ENCODE measurements at places on chromosomes 3 and 15.

GRCh38 chr3:126004692-126005091 is 35.7 kb downstream of the ROPN1B start:
- DNase-seq = no peak

- no peak for DNase-seq
These were observed 1.2 kb downstream of the GPR176 start for GRCh38 chr15:39918688-39919385.

DNA sequence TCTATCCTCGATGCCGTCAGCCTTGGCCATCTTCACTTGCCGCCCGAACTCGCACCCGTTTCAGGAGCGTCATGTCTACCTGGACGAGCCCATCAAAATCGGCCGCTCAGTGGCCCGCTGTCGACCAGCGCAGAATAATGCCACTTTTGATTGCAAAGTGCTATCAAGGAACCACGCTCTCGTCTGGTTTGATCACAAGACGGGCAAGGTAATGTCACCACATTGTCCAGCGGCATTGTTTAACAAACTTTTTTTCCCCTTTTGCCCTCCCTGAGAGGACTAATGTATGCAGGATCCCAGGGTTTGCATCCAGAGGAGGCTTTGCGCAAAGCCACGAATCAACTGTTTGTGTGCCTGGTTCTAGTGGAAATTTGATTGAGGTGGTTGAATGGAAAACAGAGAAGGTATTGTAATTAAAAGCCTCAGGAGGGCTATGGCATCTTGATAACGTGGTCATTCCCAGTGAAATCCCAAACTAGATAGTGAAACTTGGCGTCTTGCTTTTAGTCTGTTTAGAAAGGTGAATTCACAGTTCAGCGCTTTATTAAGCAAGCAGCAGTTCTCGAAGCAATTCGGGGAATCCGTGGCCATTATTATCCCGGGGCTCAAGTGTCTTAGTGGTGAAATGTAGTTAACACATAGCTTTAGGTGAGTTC is 1.7 kb downstream of the SLMAP start:
- DNase-seq = no peak

DNA sequence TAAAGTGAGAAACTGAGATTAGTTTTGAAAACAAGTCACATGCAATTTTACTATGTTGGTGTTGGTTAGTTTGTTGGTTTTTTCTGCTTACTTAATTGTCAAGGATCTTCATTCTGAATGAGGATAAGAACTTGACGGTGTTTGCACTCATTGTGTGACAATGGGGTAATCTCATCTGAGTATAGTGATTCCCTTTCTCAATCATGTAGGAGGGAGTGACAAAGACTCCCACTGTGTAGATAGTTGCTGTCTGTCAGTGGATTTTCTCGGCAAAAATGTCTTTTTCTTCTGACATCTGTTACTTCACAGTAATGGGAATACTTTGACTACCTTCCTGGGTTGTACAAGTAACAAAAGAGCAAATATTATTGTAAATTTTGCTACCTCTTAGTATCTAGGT is 23.5 kb downstream of the KCNH8 start:
- no peak for DNase-seq

DNA sequence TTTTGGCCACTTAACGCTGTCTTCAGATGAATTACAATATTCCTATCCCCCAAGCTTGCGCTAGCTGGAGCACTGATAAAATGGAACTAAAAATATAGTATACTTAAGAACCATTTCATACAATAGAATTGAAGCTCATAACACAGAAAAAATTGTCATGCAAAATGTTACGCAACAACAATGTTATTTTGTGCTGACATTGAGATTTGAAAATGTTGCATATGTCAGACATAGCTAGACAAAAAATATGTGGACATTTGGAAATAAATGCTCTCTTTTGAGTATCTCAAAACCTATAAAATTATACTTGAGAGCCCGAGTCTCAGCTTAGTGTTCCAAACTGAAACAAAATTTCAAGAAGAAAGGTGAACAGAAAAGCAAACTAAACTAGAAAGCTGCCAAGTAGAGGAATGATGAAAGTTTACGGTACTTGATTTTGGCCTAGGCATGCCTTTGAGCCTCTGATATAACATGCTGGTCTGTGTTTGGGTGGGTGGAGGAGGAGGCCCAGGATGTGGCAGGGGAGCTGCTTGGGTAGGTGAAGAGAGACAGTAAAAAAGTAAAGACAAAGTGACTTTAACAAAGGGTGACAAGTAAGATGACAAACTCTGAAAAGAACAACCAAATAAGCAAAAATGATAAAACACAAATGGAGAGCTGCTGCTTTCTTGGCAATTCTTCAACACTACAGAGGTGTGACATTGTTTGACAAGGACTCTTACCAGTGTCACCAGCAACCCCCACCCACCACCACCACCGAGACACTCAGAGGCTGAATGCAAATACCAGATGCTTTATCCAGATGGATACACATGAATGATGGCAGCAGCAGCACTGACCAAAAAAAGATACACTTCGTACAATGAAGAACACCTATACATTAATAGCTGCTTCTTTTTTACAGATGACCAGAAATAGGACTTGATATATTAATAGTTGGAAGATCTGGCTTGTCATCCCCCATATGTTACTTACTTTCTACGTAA is 129.3 kb upstream of the FEZF2 start:
- no peak for DNase-seq

- DNase-seq = no peak
These were observed 32.8 kb downstream of the RIOX2 start for GRCh38 chr3:97939401-97939800.

GRCh38 chr3:37171144-37171543 is 3.2 kb downstream of the LRRFIP2 start:
- no peak for DNase-seq

GRCh38 chr3:17709236-17709810 is 33.1 kb downstream of the TBC1D5 start:
- no peak for DNase-seq

DNA sequence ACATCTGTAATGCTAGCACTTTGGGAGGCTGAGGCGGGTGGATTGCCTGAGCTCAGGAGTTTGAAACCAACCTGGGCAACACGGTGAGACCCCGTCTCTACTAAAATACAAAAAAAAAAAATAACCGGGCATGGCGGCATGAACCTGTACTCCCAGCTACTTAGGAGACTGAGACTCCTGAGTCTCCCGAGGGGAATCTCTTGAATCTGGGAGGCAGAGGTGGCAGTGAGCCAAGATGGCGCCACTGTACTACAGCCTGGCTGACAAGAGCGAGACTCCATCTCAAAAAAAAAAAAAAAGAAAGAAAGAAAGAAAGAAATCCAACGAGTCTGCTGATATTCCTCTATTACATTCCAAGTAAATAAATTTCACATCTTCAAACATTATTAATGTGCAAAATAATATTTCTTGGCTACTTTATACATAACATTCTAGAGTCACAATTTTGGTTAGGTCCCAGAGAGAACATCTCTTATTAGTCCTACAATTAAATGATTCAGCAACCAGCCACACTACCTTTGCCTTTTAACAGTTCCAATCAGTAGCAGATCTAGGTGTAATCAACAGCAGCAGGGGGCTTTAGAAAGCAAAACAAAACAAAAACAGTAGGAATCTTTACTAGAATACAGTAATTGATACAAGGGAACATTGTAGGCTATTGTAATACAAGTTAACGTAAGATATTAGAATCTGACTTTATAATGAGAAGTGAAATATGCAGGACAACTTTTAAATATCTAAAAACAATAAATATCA is 195.8 kb downstream of the TBC1D5 start:
- DNase-seq = no peak

GRCh38 chr3:148457886-148458285 is 239.8 kb upstream of the AGTR1 start:
- DNase-seq = no peak

- DNase-seq = no peak
These were observed 448.6 kb upstream of the CBLB start for GRCh38 chr3:106317141-106318055.

- no peak for DNase-seq
These were observed 745 bp upstream of the RIOX2 start for GRCh38 chr3:97972976-97973375.

DNA sequence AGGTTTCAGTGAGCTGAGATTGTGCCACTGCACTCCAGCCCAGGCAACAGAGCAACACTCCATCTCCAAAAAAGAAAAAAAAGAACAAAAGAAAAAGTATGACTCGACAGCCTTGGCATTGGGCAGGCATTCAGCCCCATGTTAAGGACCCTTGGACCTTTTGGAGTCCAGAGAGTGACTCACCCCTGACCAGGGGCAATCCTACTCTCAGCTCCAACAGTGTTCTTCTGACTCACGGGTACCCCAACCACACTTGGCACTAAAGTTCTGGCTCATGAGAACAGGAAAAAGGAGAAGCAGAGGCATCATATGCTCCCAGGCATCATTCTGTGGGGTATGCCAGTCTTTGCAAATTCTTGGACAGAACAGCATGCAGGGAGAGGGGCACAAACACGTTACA is 252.4 kb upstream of the HES1 start:
- no peak for DNase-seq

GRCh38 chr3:17430582-17430981 is 311.8 kb downstream of the TBC1D5 start:
- DNase-seq = no peak

- peak; percentile 67 for DNase-seq
These were observed 38.7 kb downstream of the FEM1B start for GRCh38 chr15:68316061-68316804.

DNA sequence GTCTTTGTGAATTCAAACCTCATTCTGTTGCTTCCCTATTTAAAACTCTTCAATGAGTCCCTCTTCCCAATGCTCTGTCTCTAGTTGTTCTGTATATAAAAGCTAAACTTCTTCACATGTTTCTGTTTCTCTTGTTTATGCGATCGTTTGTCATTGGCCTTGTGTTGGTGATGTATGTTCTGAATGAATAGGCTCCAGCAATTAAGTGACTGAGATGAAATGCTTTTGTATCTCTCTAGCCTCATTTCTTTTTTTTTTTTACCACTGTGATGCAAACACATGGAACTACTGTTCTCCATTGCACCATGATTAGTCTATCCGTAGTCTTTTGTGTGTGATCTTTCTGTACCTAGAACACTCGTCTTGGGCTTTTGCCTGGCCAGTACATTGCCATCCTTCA is 380.5 kb upstream of the TPRG1 start:
- DNase-seq = no peak

- DNase-seq = no peak
These were observed 70.7 kb downstream of the ANXA2 start for GRCh38 chr15:60326824-60327654.

DNA sequence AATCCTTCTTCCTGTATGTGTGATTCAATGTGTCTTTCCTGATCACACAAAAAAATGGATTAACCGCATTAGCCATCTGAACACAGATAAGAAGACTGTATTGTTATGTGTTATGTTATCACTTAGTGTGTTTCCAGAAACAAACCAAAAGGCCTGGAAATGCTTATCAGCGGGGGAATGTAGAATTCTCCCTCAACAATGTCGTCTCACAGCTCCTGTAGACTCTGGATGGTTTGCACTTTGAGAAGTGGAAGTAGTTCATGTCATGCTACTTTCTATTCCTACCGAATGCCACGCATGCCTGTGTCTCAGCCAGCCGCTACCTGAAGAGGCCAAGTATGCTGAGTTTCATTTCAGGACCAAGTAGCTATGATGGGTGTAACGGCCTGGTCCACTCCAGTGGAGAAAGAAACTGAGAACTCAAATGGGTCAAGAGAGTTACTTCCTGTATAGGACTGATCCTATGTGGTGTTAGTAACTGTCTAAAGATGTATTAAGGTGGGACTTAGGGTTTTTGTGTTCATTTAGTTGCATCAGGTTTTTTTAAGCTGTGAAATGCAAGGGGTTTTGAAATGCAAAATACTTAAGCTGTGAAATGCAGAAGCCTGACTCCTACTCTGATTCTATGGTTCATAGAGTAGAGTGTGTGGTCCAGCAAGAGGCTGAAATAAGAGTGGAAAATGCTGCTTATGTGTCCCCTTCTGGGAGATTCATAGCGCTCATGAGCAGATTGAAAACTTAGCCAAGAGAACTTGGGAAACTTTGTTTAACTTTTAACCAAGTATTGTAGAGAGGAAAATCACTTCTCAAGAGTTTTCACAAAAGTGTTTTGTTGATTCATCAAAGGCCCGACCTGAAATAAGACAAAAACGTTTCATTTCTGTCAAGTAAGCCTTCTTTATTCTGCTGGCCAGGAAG is 118.5 kb upstream of the LMOD3 start:
- no peak for DNase-seq

- DNase-seq = no peak
These were observed 63.0 kb downstream of the TMEM44 start for GRCh38 chr3:194570235-194570634.

DNA sequence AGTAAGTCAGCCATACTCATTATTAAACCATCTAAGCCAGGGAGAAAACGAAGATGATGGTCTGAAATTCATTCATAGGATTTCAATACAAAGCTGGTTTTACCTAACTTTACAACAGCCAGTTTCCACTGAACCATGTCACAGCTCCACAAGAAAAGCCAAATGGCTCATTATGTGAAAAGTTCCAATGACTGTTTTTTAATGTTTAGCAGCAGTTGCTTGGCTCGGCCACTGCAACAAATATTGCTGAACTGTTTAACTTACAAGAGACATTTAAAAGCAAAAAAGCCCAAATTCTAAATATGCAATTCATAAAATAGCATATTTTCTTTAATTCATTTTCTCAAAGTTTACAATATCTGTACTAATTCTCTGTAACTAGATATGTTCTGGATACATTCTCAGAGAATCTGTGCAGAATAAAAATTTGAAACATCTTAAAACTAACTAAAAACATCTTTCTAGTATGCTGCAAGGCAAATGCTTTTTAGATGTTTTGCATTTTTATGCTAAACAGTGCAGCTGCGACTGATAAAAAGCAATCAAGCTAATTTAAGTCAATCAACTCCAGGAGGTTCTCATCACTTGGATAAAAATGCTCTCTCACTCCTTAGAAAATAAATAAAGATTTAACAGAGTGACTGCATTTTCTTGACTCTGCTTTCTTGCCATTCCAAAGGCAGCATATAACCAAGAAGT is 356.5 kb downstream of the ERC2 start:
- DNase-seq = no peak

GRCh38 chr3:178201714-178202113 is 334.5 kb upstream of the KCNMB2 start:
- no peak for DNase-seq

DNA sequence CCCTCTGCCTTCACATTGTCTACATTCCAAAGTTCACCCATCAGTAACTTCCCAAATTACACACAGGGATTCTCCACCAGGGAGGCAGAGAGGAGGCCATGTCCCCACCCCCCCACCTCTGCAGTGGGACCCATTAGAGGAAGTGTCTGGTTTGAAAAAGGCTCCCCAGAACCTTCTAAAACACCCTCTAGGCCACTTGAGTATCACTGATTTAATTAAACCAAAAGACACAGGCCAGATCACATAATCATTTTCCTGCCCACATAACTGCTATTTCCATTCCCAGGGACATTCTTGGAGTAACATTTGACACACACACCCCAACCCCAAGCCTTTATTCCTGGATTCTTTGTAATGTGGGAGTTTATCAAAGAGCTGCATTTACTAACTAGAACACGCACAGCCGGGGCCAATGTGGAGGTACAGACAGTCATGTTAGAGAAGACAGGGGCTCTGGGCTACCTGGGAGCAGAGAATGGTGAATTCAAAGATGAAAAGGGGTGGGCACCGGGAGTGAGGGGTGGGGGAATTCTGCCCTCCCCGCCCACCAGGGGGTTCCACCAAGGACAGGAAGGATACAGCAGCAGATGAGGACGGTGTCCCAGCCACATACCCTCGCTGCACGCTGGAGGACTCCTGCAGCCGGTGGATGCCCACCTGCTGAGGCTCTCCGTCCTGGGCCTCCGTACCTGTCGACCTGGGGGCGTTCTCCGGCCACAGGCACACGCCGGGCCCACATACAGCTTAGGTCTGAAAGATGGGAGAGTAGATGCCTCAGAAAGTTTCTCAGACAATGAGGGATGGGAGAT is 201.4 kb upstream of the CTNNB1 start:
- no peak for DNase-seq
